Stimulated activated CD4-positive, alpha-beta T cell treated with anti-CD3 and anti-CD28 coated beads, Interleukin-4, amount 100 ng/mL, for 24 hours (primary cell): ENCODE measurements at places on chromosomes 13 and 19.

GRCh38 chr13:101739382-101740178, 287.1 kb downstream of the ITGBL1 start:
- no peak for DNase-seq

GRCh38 chr19:31072451-31072850, 276.8 kb downstream of the TSHZ3 start:
- DNase-seq: no peak

DNA sequence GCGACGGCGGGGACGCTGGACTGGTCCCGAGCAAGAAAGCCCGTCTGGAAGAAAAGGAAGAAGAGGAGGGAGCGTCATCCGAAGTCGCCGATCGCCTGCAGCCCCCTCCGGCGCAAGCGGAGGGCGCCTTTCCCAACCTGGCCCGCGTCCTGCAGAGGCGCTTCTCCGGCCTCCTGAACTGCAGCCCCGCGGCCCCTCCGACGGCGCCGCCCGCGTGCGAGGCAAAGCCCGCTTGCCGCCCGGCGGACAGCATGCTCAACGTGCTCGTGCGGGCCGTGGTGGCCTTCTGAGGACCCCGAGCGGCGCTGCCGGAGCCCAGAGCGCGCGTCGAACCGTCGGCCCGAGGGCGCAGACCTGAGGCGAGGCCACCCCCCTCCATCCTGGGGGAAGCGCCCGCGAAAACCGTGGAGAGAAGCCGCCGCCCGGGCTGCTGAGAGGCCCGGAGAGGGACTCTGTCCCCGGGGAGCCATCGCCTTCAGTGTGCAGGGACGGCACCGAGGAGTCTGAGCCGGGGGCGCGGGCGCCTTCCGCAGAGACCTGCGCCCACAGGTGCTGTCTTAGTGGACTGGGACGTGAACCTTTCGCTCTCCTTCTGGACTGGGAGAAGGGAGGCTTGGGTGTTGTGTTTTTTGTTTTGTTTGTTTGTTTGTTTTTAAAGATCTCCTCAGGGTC, 3.5 kb downstream of the IER2 start:
- DNase-seq: no peak

GRCh38 chr13:75385708-75386083, 96.3 kb downstream of the TBC1D4 start:
- no peak for DNase-seq

- no peak for DNase-seq
These were observed 166.9 kb downstream of the SLC7A1 start for GRCh38 chr13:29428310-29429181.

DNA sequence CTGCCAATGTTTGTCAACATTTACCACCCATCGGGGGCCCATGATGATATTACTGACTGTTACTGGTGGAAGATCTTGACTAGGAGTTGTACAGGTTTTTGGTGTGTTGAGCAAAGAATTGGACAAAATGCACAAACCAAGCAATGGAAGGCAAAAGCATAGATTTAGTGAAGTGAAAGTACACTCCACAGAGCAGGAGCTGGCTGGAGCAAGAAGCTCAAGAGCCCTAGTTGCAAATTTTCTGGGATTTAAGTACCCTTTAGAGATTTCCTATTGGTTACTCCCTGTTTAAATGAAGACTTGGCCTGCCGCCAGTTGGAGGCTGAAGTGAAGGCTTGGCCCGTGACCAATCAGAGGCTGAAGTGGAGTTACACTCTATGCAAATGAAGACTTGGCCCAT, 128.6 kb upstream of the KL start:
- no peak for DNase-seq

- no peak for DNase-seq
These were observed 21.0 kb upstream of the GRWD1 start for GRCh38 chr19:48424694-48425219.

DNA sequence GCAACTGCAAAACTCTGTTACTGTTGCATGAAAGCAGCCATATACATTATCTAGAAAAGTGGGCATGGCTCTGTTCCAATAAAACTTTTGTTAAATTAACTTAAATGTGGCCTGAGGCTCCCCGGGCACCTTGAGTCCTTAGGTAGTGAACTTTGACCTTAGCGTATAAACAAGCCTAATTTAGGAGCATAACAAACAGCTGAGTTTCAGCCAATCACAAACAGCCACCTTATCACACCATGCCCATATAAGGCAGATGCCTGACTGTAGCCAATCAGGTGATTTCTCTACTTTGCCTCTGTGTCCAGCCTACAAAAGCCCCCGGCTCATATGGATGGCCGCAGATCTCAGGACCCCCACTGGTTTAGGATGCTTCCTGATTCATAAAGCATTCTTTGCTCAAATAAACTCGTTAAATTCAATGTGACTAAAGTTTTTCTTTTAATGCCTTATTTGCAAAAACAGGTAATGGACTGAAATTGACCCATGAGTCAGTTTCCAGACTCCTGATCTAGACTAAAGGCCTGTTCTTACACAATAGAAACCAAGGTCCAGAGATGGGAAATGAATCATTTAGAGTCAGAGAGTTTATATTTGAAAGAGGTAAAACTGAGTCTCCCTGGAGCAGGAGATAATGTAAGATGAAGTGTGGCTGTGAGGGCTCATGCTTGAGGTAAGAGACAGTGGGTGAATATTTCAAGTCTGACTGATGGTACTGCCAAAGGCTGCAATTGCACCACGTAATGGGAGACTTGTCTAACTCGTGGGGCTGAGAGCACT, 130.2 kb downstream of the FGF9 start:
- DNase-seq: no peak

DNA sequence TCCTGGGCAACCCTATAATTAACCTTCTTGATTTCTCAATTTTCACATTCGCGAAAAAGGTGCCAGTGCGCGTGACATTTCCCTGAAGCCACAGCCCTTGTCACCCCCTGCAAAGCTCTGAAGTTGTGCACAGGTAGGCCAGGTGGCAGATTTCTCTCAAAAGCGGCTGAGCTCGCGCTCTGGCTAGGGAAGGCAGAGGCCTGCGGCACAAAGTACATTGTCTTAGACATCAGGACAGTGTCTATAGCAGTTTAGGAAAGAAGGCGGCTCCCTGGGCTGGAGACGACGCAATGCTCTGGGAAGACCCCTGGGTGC, 42.9 kb upstream of the ZNF14 start:
- DNase-seq: no peak

GRCh38 chr13:112643759-112644459, 45.9 kb upstream of the ATP11A start:
- DNase-seq: no peak

GRCh38 chr13:44573790-44574465, 2.2 kb downstream of the TSC22D1 start:
- DNase-seq: peak; percentile 11

DNA sequence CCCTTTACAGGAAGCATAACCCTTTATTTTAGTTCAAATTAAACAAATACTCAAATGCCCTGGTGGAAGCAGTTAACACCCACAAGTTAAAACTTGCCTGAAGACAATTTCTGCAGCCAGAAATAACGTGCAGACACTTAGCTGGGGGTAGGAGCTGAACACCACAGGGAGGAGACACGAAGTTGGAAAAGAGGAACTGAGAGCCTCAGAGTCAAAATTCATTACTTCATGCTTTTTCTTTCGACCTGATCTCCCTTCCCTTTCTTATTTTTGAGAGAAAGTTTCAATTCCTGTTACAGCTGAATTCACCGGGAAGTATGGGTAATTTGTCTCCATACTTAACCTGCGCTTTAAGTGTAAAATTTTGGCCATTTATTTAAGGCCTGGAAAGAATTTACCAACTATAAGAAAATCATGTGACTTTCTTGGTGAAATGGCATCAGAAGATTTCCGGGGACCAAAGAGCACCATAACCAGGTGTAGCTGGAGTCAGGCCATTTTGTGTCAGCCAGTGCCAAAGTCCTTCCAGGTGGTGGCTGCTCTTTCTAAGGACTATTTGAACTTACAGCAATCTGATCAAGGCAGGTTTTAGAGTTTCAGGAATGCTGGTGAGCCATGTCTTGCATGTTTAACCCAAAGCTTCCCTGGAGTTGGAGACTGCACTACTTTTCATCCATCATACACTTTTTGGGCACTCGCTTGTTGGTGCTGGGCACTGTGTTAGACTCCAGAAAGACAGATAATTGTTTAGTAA, 46.5 kb upstream of the RCBTB2 start:
- DNase-seq: no peak

DNA sequence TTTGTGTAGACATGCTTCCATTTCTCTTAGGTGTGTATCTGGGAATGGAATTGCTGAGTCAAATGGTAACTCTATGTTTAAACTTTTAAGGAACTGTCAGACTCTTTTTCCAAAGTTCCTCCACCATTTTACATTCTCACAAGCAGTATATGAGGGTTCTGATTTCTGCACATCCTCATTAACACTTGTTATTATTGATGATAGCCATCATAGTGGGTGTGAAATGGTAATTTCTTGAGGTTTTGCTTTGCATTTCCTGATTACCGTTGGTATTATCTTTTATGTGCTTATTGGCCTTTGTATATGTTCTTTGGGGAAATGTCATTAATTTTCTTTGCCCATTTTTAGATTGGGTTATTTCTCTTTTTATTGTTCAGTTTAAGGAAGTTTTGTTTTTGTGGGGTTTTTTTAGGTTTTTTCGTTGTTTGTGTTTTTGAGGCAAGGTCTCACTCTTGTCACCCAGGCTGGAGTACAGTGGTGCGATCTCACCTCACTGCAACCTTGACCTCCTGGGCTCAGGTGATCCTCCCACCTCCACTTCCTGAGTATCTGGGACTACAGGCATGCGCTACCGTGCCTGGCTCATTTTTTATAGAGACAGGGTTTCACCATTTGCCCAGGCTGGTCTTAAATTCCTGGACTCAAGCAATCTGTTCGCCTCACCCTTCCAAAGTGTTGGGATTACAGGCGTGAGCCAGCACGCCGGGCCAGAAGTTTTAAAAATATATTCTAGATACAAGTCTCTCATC, 34.3 kb downstream of the NAA16 start:
- DNase-seq: no peak

DNA sequence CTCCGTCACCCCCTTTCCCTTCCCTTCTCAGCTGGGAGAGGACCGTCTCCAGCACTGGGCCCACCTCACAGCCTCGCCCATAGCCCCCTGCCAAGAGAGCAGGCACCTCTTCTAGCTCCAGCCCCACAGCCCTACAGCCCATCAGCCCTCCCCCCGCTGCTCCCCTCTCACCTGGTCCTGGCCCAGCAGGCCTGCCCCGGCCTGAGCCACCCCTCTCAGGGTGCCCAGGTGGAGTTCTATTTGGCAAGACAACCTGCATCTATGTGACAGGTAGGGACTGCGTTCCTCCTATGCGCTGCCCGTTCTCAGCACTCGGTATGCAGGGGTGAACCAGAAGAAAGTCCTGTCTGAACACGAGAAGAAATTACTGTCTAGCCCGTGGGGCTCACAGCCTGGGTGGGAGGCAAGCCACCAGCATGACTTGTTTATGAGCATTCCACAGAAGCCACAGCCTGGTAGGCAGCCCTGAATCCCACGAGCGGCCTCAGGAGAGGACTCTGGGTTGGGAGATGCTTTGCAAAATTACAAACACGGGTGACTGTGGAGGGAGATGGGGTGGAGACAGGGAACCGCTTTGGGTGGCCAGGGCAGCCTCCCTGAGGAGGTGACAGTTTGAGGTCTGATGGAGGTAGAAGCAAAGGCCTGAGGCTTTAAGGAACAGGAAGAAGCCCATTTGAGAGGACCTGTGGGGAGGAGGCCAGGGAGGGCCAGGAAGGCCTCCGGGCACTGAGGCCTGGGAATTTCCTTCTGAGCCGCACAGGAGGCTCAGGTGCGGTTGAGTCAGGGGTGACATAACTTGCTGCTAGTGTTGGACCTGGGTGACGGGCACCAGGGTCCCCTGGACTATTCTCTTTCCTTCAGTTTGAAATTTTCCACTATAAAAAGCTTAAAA, 1.2 kb upstream of the PLEKHF1 start:
- DNase-seq: no peak

GRCh38 chr13:65597839-65598818, 1632.0 kb downstream of the PCDH9 start:
- no peak for DNase-seq

DNA sequence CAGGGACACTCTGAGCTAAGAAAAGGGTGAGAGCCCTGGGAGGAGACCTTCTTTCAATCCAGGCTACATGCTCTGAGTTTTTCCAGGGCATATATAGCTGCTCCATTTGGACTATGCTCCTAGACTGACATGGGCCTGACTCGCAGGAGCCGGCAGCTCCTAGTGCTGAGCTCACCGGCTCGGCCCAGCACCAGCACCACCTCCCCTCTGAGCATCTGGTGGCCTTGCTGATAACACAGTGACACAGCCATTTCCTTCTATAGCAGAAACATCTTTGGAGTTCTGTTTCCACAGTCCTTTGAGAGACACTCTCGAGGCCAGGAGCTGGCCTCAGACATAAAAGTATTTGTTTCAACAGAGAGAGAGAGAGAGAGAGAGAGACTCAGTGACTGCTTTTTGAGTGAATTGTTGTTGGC, 184.9 kb downstream of the TM9SF2 start:
- no peak for DNase-seq

DNA sequence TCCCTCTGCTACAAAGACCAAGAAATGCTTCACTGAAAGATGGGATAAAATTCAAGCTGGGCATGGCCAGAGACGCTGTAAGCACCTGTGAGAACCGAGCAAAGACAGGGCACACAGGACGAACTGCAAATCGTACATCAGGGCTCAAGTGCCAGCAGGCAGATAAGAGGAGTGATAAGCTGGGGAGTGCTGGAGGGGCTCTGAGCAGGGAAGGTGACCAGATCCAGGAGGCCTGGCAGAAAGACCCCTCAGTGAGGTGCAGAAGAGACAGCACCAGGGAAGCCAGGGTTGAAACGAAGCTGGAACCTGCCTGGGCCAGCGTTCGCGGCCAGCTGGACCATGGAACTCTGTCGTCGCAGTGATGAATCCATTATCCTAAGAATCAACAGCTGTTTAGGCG, 10.2 kb downstream of the RAB20 start:
- no peak for DNase-seq
